NCI-H2029 (cell line): ENCODE measurements at places on chromosomes 6 and 20.
A peak's percentile ranks its signal among the peaks of the same experiment; 100 is the strongest.

- DNase-seq = no peak
These were observed 33.2 kb upstream of the TAF8 start for GRCh38 chr6:42017021-42017643.

GRCh38 chr20:22473293-22473692 lies 111.1 kb downstream of the FOXA2 start:
- DNase-seq = no peak

GRCh38 chr20:8208226-8208625 lies 76.2 kb downstream of the PLCB1 start:
- no peak for DNase-seq

DNA sequence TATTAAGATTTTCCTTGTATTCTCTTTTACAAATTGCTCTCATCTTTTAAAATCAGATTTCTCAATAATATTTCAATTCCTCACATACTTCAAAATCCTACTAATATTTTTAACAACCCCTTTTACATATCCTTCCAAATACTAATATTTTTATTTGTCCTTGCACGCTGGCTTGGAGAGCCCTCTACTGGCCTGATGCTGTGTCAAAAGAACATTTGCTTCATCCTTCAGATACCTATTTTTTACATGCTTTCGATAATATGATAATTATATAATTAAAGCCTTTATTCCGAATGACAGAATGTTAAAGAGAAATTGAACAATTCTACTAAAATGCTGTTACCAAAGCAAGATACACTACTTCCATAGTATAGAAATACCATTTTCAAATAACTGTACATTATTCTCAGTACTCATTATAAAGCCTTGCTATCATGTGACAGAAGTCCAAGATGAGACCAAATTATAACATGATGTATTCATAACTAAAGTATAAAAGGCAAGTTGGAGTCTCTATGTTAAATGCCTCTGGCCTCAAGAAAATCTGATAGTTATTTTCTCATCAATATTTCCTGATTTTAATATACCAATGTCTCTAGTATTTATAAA lies 39.0 kb upstream of the PLN start:
- peak; percentile 58 for DNase-seq

DNA sequence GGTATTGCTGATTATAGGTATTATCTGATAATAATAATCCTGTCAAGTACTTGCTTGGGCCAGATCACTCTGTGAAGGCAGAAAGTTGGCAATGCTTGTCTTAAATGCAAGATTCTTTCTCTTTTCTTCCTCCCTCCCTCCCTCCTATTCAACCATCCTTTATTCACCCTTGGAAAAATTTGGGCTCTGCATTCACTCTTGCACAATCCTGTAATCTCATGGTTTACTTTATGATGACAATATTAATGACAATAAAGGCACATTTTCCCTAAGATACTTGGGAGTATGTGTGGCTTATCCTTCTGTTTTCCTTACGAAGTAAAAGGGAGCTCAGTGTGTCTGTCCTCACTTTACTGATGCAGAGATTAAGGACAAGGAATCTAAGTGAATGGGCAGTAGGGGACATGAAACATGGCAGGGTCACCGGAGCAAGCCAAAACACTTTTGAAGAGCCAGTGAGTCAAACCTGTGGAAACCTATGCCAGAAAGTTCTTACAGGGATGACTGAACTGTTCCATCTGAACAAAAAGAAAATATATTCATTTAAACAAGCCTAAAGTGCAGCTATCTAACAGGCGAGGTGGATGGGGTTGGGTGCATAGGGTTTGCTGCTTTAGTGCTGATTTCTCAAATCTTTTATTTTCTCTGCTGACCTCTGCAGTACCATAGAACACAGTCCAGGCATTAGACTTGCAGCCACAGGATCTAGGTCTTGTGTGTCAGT lies 14.6 kb upstream of the RIPOR2 start:
- no peak for DNase-seq

- no peak for DNase-seq
These were observed 32.7 kb downstream of the SLX4IP start for GRCh38 chr20:10467681-10468339.

DNA sequence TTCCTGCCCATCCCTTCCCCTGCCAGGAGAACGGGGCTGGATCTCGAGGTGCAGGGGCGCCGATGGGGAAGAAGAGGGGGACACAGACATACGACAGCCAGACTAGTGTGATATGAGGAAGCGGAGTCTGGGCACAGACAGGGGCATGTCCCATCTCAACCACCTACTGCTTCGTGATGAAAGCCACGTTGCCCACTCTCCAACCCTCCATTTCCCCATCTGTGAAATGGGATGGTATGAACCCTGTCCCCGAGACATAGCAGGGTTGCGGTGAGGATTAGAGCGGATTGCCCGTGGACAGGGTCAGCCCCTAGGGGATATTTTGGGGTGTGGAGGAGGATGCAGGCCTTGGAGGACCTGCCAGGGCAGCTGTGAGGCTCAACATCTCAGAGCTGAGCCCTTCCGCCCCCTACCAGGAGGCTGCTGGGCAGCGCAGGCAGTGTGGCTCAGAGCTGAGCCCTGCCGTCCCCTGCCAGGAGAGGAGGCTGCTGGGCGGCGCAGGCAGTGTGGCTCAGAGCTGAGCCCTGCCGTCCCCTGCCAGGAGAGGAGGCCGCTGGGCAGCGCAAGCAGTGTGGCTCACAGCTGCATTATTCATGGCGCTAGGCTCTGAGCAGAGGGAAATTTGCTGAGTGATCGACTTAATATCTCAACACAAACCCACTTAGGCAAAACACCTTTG lies 71.7 kb downstream of the GRM4 start:
- no peak for DNase-seq

DNA sequence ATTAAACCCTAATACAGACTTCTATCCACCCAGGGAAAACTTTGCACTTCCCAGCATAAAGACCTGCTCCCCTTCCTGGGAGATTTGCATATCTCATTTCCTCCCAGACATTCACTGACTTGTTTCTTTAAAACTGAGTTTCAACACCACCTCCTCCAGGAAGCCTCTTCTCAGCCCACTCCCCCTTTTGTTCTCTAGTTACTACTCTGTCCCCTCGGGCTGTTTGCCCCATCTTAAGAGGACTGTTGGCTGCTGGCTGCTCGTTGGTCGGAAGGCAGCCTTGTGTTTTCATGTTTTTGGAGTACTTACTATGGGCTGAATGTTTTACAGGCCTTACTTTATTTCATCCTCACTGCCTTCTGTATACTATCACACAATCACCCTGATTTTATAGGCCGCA lies 6.6 kb downstream of the ARHGAP40 start:
- no peak for DNase-seq

DNA sequence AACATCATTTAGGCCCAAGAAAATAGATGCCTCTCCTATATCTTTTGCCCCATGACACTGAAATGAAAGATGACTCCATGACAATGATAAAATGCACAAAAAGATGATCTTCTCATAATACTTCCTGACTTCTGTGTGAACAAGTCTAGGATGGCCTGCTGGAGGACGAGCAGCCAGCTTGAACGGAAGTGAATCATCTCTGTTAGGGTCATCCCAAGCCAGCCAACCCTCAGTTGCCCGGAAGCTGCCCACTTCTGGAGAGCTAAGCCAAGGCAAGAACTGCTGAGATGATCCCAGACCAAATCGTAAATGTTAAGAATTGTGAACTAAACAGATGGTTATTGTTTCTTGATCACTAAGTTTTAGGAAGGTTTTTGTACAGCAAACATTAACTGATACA lies 249.7 kb upstream of the HS3ST5 start:
- DNase-seq = no peak

GRCh38 chr6:90382760-90383159 lies 86.1 kb upstream of the BACH2 start:
- no peak for DNase-seq

- DNase-seq = no peak
These were observed 157.5 kb downstream of the TRMT11 start for GRCh38 chr6:126143761-126144251.

DNA sequence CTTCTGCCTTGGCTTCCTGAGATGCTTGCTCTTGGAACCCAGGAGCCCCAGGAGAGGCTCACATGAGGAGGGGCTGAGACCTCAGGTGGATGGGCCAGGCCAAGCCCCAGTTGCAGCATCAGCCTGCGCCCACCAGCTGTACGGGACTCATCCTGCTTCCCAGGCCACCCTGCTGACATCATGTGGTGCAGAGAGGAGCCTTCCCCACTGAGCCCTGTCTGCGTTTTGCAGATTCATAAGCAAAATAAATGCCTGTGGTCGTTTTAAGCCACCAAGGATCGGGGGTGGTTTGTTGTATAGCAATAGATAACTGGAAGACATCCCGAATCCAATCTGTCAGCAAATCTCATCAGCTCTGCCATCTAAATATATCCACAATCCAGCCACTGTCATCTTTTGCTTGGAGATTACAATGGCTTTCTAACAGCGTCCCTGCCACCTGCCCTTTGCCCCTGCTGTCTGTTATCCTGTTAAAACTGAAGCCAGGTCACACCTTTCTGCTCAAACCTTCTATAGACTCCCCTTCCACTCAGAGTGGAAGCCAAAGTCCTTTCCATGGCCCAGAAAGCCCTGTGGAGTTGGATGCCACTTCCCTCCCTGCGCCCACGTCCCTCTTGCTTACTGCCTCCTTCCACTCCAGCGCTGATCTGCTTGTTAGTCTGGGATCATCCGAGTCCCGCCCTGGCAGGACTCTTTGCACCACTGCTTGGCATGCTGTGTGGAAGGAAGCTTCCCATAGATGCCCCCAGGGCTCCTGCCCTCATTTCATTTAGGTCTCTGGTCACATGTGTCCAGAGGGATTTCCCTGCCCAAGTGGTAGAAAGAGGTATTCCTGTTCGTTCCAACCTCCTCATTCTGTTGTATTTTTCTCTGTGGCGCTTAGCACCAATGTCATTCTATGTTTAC lies 24.0 kb upstream of the MLN start:
- DNase-seq = no peak
